NCI-H1092 (cell line): ENCODE measurements at places on chromosomes 16 and 17.

GRCh38 chr17:10631048-10631700 is 25.9 kb downstream of the MYH3 start:
- DNase-seq: no peak

GRCh38 chr16:17313085-17313611 is 157.6 kb downstream of the XYLT1 start:
- no peak for DNase-seq

DNA sequence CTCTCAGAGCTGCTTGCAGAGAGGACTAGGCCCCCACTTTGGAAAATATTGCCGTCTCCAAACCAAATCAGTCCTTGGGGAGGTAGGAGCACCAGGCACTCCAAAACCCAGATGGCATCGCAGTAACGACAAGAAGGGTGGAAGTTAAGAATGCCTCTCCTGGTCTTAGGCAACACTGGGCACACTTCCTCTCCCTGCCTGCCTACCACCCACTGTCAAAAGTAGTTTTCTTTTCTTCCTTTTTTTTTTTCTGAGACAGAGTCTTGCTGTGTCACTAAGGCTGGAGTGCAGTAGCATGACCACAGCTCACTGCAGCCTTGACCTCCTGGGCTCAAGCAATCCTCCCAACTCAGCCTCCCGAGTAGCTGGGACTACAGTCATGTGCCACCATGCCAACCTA is 47.2 kb downstream of the SRL start:
- no peak for DNase-seq

DNA sequence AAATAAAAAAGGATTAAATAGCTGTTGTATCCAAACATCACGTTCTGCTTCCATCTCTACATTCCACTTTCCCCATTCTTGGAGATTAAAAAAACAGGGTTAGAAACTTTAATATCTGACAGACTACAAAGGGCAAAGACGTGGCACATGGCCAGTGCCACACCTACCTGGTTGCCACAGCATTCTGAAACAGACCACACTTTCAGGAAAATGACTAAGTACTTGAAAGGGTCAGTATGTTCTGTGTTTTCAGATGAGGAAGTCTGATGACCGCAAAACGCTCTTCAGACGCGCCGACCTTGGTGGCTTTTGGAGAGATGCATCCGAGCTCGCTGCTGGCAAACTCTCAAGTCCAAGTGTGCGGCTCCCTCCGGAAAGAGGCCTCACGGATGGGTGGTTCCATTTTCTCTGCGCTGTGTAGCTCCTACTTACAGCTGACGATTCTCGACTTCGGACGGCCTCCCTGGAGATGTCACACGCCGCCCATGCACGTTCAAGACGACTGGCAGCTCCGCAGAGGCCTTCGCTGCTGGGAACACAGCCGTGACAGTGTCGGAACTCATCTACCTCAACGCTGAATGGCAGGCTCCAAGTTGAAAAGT is 15.5 kb downstream of the MAP1LC3B start:
- DNase-seq: no peak

DNA sequence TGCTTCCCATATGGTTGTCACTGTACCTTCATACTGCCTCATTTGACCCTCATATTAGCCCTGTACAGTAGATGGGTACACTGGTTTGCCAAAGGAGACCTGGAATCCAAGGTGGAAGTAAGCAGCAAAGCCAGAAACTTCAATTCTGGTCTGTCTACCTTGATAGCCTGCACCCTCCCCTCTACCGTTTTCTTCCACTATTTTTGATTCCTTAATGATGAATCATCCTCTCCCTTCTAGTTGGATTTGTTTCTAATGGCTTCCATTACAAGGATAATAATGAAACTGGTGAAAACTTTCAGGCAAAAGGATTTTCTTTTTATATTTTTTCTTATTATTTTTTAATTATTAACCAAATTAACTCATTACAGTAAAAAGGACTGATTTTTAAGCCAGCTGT is 17.3 kb downstream of the TAC4 start:
- DNase-seq: no peak

- no peak for DNase-seq
Observed at GRCh38 chr17:29444589-29444988, 54.4 kb downstream of the TAOK1 start.

- no peak for DNase-seq
Observed at GRCh38 chr17:68592009-68592408, 9.2 kb downstream of the FAM20A start.

GRCh38 chr17:10278218-10278617 is 79.8 kb upstream of the GAS7 start:
- DNase-seq: no peak

DNA sequence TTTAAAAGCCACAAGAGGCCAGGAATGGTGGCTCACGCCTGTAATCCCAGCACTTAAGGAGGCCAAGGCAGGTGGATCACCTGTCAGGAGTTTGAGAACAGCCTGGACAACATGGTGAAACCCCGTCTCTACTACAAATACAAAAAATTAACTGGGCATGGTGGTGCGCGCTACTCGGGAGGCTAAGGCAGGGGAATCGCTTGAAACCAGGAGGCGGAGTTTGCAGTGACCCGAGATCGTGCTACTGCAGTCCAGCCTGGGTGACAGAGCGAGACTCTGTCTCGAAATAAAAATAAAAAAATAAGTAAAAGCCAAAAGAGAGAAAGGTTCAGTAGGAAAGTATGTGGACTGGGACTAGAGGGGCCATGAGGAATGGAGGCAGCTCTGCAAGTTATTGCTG is 13.1 kb upstream of the ITGAL start:
- no peak for DNase-seq

- DNase-seq: no peak
Observed at GRCh38 chr17:47696717-47697642, 3.0 kb downstream of the TBKBP1 start.

DNA sequence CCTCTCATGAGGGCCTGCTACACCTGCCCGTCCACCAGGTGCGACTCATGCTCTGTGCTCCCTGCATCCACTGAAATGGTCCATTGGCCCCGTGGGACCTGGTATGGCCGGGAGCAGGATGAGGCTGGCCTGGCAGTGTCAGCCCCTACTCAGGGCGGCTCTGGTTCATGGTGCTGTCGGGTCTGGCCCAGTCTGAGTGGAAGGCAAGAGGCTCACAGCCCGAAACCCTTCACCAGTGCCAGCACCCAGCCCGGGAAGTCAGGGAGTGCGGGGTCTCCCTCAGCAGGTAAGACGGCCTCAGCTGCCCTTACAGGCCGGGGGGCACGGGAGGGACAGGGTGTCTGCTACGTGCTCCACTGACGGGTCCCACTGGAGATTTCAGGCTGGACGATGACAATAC is 40.5 kb upstream of the RASD1 start:
- DNase-seq: no peak
